Fibroblast of gingiva (primary cell): ENCODE measurements at places on chromosomes 2 and 18.
A peak's percentile ranks its signal among the peaks of the same experiment; 100 is the strongest.

DNA sequence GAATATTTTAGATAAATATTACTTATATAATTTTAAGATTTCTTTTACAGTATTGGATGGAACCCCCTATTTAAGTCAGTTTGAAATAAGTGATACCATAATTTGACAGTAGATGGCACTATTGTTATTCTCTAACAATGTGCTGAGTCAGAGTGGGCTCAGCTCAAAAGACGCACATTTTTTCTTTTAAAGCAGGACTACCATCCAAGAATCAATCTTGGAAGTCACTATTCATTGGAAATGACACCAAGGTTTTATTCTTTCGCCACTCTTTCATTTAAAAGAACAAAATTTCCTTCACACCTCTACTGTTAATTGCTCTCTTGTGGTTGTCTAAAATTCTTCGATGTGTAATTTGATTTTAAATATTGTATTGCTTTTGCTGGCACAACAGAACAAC, 32.6 kb upstream of the SPAG16 start:
- peak; percentile 74 for DNase-seq

DNA sequence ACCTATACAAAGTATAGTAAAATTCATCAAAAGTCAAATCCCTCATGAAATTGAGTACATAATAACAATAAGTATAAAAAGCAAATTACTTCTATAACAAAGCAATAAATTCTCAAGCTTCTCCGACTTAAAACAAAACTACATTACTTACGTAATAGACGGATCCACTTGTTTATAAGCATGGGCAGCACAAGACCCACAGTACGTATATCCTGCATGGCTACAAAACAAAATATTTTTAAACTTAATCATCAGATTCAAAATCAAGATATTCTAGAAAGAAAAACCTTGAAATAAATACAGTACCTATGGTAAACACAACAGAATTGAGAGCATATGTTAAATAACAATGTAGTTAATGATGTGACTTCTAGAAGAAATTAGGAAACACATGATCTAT, 78.9 kb downstream of the MEMO1 start:
- no peak for DNase-seq

- DNase-seq: no peak
Observed at GRCh38 chr2:184767059-184767458, 168.7 kb downstream of the ZNF804A start.

DNA sequence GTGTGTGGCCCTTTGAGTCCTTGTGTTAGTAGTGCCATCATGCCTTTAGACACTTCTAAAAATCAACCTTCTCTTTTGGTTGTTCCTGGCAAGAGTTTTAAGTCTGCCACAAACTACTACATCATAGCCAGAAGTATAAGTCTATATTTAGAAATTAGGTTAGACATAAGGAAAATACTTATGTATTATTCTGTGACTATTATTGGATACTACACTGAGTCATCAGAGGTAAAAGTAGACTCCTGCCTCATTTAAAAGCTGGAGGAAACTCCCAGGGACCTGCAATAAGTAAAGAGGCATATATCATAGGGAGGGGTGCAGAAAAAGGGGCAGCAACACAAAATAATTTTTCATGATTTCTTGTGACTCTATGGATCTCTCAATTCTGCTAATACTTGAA, 99.4 kb upstream of the OSR1 start:
- DNase-seq: no peak
